T-helper 22 cell (primary cell): ENCODE measurements at places on chromosomes 1 and 21.

- no peak for DNase-seq
Measured at GRCh38 chr1:172874950-172875349, 175.8 kb downstream of the TNFSF18 start.

DNA sequence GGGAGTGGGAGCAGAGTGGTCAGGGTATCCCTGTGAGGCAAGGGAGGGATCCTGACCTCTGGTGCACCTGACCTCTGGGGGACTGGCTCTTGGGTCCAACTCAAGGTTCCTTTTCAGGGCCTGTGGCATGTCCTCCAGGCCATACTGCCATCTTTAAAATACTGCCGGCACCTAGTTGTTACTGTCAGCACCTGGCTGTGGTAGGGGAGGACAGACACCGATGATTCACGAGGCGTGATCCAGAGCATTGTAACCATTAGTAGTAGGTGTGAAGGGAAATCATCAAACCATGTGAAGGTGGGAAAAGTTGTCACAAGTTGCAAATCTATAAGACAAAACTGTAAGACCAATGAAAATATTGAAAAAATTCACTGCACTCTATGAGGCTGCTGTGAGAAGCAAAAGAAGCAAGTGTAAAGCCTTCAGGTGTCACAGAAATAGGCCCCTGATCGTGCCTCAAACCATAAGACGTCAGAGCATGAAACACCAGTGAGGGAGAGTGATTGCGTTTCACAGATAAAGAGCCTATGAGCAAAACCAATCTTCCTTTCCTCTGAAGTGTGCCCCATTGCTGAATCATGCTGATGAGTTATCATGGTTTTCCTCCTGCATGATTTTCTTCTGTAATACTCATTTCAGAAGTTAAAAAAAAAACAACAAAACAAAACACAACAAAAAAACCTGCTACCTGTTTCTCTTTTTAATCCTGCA is 55.3 kb downstream of the CDC7 start:
- DNase-seq = peak; percentile 70

DNA sequence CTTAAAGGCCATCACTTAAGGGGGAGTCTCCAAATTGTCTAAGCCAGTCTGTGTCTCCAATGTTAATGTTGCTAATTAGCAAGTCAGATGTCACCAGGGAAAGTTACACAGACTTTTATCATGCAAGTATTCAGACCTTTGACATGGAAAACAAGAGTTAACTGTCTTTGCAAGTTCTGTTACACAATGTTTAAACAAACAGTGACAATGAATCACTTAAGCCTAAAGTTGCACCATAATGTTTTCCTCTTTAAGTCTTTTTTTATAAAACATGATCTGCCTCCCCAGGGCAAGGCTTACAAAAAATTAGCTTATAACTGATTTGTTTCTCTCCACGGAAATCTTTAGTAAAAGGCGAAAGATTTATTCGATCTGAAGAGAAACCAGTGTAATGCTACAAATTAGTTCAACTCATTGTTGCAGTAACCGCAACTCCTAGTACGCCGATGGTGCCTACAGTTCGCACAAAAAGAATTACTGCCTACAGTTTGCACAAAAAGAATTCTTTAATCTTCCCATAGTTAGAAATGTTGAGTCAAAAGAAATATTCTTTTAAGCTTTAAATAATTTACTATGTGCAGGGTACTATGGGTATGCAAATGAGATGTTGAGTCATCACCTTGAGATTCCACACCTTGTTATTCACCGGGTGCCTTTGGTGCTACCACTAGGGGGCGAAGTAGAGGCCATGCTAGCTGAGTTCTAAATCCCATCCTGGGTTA is 45.3 kb downstream of the HHAT start:
- peak; percentile 49 for DNase-seq

DNA sequence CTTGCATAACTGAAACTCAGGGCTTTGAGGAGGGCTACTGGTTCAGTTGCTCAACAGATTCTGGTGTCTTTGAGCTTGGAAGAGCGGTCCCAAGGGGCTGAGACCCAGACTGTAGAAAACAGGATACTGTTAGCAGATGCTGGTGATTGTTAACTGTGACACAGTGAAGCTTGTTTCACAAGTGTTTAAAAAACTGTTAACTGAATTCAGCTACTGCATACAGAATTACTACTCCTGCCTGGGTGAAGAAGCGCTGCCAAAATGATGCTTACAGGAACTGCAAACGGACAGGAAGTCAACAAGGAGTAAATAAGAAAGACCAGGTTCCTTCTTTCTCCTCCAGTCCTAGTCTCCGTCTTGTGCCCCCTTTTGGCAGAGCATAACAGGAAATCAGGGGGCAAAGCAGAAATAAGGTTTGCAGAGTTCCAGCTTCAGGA is 195.3 kb upstream of the USP25 start:
- no peak for DNase-seq
